ENCODE measurements at places on chromosomes 16 and 17.

GRCh38 chr16:49419006-49419405 is 45.4 kb downstream of the C16orf78 start:
- DNase-seq, result no peak

DNA sequence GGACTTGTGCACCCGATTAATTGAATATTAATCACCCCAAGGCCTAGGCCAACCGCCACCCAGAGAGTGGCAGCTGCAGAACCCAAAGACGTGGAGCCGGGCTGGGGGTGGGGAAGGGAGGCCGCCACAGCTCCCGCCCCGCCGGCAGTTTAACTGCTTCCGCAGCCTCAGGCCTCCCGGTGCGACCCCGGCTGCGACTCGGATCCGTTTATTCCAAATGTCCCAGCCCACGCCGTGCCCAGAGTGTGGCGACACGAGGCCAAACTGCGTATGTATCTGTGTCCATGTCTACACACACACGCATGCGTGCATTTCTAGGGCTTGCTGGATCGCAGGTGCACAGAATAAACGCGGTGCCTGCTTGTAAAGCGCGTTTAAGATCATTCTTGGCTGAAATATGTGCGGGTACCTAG is 802 bp upstream of the TOB1 start:
- DNase-seq, result no peak

DNA sequence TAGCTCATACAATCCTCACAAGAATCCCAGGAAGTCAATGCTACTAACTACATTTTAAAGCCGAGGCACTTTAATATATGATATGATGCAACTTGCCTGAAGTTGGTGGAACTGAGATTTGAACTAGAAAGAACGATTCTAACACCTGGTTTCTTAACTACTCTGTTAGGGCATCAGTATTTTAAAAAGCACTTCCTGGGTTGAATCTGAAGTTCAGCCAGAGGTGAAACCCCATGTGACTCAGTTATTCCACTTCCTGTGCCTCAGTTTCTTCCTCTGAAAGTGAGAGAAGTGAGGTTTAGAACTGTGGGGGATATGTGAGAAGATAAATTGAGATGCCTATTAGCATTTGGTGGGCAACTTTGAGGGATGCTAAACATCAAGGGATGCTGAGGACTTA is 129.4 kb upstream of the ANKFN1 start:
- no peak for DNase-seq

DNA sequence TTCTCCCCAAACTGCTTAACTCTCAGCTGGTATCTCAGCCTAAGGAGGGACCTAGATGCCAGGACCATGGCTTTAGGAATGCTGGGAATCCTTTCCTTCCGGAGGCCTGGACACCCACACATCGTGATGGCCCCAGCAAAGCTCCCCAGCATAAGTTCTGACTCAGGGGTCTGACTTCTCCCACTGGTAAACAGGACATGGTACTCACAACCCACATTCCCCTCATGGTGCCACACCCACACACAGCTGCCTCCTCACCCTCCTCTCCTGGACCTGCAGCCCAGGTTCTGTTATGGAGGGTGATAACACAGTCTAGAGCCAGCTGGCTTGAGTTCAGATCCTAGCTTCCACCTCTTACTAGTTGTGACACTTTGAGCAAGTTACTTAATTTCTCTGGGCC is 719 bp upstream of the RNF227 start:
- no peak for DNase-seq

DNA sequence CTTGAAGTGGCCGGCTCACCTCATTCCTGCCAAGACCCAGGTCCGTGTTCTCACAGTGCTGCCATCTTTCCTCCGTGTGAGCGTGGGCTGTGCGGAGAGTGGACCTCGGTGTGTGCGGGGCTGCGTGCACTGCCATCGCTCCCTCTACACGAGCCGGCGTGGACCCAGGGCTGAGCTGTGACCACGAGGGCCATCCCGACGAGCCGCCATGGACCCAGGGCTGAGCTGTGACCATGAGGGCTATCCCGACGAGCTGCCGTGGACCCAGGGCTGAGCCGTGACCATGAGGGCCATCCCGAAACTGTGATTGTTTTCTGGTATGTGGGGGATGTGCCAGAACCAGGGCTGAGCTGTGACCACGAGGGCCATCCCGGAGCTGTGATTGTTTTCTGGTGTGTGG is 8.9 kb upstream of the MVD start:
- DNase-seq, result no peak

DNA sequence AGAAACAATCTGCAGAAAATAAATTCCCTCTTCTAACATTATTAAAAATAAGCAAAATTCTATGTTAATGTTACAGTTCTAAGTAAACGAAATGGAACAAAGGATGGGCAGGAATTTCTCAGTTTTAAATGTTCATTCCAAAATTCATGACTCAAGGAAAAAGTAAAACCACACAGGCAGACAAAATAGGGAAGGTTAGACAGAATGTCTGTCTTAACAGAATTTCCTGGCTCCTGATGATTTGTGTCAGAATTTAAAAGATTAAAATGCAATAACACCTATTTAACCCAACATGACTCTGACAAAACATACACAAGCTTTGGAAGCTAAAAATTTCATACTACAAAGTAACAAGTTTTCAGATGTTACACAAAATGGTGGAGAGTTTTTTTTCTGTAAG is 42.8 kb downstream of the SPOP start:
- no peak for DNase-seq

DNA sequence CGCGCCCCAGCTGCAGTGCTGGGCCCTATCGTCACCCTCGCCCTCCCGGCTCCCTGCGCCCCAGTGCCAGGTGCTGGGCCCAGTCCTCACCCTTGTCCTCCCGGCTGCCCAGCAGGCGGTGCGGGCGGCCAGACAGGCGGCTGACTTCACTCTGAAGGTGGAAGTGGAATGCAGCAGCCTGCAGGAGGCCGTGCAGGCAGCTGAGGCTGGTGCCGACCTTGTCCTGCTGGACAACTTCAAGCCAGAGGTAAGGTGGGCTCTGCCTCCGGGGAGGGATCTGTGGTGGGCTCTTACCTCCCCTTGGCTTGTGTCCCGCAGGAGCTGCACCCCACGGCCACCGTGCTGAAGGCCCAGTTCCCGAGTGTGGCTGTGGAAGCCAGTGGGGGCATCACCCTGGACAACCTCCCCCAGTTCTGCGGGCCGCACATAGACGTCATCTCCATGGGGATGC is 17.9 kb downstream of the QPRT start:
- no peak for DNase-seq

GRCh38 chr17:28940142-28940541 is 11.2 kb downstream of the PHF12 start:
- DNase-seq, result no peak

Measured in kidney epithelial cell (primary cell).